Thymus (tissue), 14 donors: ENCODE measurements at places on chromosomes 5 and 9. TPM values are rescaled to one million over a fixed set of nuclear protein-coding genes. Genes with fewer than 3 reads are reported as not detected.

DNA sequence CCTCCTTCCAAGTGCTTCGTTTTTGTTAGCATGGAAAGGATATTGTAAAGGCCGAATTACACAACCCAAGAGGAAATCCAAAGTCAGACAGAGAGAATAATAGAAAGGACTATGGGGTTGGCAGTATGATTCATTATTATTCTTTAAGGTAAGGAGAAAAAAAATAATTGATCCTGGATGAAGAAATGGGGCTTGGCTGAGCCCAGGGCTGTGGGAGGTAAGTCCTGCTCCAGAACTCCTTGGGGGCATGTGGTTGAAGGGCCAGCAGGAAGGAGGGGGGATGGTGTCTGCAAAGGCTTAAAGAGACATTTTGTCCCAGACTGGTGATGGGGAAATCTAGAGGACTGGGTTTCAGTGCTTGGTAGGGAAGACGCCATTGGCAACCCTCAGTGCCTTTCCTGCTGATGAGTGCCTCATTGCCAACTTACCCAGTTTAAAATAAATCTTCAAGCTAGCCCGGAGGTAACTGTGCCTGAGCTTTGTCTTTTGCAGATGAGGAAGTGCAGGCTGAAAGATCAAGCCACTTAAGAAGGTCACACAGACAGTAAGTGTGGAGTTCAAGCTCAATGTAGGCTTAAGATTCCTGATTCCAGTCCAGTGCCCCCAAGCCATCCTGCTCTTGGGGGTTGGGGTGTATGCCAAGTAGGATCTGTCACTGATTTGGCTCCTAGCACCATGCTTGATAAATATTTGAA lies 30.2 kb downstream of the FOXI1 start:
- no peak for DNase-seq

DNA sequence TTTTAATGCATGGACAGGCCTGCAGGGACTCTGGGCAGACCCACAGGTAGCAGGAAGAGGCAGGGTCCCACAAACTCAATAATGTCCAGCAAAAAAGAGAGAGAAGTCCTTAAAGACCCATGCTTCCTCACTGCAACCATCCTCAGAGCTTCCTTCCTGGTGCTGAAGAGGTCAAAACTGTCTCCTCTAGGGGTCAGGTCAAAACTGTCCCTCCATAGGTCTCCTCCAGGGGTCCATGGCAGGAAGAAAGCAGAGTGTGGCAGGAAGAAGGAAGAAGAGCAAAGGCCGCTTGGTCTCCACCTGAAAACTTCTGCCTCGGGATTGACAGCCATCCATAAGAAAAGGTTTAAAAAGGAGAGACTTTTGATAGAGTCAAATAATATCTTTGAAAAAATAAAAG lies 261.9 kb upstream of the TRIM32 start:
- no peak for DNase-seq

GRCh38 chr9:3783156-3783555 lies 257.4 kb upstream of the RFX3 start:
- DNase-seq = no peak

IL9 gene
- 0.52 TPM for total RNA-seq

GRCh38 chr9:132384376-132384775 lies 22.3 kb downstream of the TTF1 start:
- no peak for DNase-seq

DNA sequence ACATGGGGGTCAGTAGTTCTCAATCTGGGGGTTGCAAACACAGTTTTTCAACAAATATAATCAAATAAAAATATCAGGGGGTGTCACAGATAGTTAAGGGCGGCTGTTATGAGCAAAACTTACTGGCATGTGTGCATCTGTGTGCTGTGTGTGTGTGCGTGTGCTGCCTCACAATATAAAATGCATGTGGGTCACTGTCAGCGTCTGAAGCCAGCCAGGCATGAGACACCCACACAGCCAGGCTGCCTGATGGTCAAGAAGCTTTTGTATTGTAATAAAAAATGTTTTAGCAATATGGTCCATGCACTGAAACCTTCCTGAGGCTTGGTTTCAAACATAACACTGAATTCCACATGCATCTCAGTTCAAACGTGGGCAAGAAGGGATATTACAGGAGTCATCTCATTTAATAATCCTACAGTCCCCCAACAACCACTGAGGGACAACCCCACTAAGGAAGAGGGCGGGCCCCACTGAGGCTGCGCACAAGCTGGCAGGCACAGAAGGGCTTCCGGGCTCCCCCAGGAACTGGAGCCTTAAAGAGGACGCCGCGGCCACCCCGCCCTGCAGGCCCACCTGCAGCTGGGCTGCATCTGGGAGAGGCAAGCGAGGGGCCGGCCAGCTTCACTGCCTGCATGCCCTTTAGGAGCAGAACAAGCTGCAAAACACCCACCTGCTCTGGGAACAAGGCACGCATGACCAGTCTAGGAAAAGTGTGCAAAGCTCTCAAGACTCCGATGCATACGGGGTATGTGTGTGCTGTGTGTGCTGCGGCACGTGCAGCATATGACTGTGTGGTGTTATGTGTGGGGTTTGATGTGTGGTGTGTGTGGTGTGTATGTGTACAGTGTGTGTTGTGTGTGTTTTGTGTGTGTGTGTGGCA lies 14.1 kb downstream of the SEMA4D start:
- DNase-seq = peak; percentile 76

GRCh38 chr5:6636293-6636692 lies 3.1 kb downstream of the SRD5A1 start:
- no peak for DNase-seq
